ENCODE measurements at places on chromosomes 3 and 15.

DNA sequence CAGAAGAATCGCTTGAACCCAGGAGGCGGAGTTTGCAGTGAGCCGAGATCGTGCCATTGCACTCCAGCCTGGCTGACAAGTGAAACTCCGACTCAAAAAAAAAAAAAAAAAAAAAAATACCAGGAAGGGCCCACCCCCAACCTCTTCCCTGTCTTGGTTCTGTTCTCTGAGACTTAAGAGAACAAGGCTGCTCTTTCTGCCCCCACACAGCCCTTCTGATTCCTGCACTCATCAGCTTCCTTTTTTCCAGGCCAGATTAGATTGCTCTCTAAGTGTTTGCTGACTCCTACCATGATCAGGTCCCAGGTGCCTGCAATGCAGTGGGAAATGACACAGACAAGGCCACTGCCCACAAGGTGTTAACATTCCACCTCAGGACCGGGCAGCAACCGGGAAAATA, 13.0 kb downstream of the TMEM44 start:
- no peaks in the 10 kb centered on the region for H3K4me1 ChIP-seq
- H3K36me3 ChIP-seq: peaks cover 82% of the 10 kb centered on the region
- no peak overlapping the region for H3K4me3 ChIP-seq
- no peak for DNase-seq
- H3K27ac ChIP-seq: no peak overlapping the region

DNA sequence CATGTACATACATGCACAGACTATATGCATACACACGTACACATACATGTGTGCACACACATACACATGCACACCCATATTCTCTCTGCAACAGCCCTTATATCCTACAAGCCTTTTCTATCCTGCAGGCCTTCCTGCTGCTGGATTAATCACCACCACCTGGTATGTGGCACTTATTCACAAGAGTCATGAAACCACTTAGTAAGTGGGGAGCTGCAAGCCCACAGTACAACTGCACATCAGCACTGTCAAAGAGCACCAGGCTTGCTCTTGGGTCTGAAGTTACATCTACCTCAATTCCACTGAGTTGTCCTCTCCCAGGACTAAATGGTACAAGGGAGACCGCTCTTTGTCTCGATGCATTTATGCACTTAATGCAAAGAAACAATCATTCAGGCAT, 233.2 kb downstream of the KLF13 start:
- H3K36me3 ChIP-seq: no peaks in the 10 kb centered on the region
- peaks cover 11% of the 10 kb centered on the region for H3K4me1 ChIP-seq
- no peak overlapping the region for H3K27ac ChIP-seq
- H3K27me3 ChIP-seq: no peaks in the 10 kb centered on the region

- H3K36me3 ChIP-seq: no peaks in the 10 kb centered on the region
- peaks cover 16% of the 10 kb centered on the region for H3K4me1 ChIP-seq
- DNase-seq: peak; percentile 91
- H3K27ac ChIP-seq: no peak overlapping the region
These were observed 24.4 kb upstream of the TXNRD3 start for GRCh38 chr3:126679318-126679751.

GRCh38 chr3:54878145-54878544, 49.7 kb downstream of the LRTM1 start:
- no peak overlapping the region for H3K27ac ChIP-seq
- no peaks in the 10 kb centered on the region for H3K27me3 ChIP-seq
- no peaks in the 10 kb centered on the region for H3K36me3 ChIP-seq
- no peak overlapping the region for H3K4me3 ChIP-seq

DNA sequence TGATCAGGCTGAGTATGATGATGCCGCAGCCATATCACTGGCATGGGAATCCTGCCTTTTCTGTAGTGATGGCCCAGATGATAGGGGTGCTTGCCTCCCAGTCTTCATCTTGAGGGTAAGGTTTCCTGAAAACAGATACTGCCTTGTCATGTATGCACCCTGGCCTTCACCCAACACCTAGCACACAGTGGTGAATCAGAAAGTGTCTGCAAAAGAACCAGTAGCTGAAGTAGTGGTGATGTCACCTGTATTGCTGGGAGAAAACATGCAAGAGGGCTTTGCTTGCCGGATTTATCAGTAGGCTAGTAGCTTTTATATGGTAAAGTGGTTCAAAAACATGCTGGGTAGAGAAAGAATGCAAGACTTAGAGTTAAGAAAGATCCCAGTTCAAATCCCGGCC, 419.8 kb upstream of the WNT5A start:
- DNase-seq: no peak
- H3K4me1 ChIP-seq: peaks cover 21% of the 10 kb centered on the region
- H3K27me3 ChIP-seq: no peaks in the 10 kb centered on the region
- H3K4me3 ChIP-seq: no peak overlapping the region
- H3K36me3 ChIP-seq: no peaks in the 10 kb centered on the region

DNA sequence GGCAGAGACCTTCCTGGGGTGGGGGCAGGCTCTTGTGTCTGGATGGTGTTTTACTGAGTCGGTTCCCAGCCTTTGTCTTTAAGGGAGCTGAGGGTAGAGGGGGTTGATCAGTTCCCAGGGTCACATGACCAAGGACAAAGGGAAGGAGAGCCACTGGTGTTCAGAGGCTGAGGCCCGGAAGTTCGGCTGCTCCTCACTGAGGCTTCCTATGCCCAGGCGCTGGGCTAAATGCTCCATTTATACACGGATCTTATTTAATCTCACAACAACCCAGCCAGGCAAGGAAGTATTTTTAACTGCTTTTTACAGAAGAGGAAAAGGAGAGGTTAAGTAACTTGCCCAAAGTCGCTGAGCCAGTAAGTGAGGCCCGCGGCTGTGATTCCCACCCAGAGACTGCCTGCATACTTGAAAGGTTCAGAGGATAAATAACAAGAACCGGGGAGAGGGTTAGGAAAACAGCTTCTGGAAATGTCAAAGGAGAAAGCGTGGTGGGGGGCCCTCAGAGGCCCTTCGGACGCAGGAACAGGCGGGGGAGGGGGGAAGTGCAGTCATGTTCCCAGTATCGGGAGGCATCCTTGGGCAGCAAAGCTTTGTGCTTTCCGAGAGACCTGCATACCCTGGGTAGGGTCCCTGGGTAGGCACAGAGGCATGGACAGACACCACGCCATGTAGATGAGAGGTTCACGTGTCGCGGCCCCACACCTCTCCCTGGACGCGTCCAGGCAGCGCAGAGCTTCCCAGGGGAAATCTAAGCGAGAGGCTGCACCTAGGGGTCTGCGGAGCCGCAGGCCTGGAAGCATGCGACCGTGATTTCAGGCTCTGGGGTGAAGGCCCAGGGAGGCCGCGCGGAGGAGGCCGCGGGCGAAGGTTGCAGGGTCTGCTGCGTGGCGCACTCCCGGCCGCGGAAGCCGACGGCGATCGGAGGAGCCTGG, 21.3 kb downstream of the EPHB3 start:
- DNase-seq: no peak
- H3K27ac ChIP-seq: peak overlapping the region; percentile 77
- H3K36me3 ChIP-seq: peaks cover 4% of the 10 kb centered on the region
- peak overlapping the region; percentile 68 for H3K4me3 ChIP-seq
- H3K27me3 ChIP-seq: no peaks in the 10 kb centered on the region

Data from neuronal stem cell (in vitro differentiated cells).